ENCODE measurements at places on chromosomes 13 and 19.

- no peak for DNase-seq
Measured at GRCh38 chr13:75507027-75508001, 25.3 kb upstream of the TBC1D4 start.

- DNase-seq, result no peak
Measured at GRCh38 chr19:48959341-48960239, 4.9 kb downstream of the BAX start.

- DNase-seq, result no peak
Measured at GRCh38 chr13:94656766-94657165, 55.1 kb downstream of the GPR180 start.

- no peak for DNase-seq
Measured at GRCh38 chr19:8635422-8635821, 5.0 kb downstream of the NFILZ start.

GRCh38 chr19:45882652-45883585 lies 3.0 kb downstream of the IRF2BP1 start:
- DNase-seq, result peak; percentile 74

- no peak for DNase-seq
Measured at GRCh38 chr19:47658431-47659348, 49.8 kb downstream of the BICRA start.

GRCh38 chr13:39786091-39786490 lies 130.6 kb downstream of the COG6 start:
- DNase-seq, result no peak

DNA sequence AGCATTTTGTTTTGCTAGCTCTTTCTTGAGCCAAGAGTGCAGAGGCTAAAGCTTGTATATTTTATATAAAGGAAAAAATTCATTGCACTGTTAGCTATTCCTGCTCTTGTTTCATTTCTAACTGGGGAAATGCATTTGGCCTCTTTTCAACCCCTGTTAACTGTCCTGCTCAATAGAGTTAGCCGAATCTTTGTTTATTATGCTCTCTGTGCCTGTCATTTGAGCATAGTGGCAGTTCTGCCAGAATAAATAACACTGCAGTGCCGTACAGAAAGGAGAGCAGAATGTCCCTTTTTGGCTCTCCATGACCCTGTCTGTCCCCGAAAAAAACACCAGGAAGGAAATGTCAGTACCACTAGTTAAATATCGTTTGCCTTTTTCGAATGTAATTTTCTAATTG lies 350.8 kb downstream of the MYO16 start:
- no peak for DNase-seq
